Breast epithelium (tissue), 4 donors: ENCODE measurements at places on chromosomes 1 and 21.
A peak's percentile ranks its signal among the peaks of the same experiment; 100 is the strongest.

- H3K27me3 ChIP-seq = no peaks in the 10 kb centered on the region
- H3K27ac ChIP-seq = no peak overlapping the region
- no peak overlapping the region for H3K4me3 ChIP-seq
- no peak for DNase-seq
These were observed 53.9 kb downstream of the TENT5C start for GRCh38 chr1:117659550-117660270.

DNA sequence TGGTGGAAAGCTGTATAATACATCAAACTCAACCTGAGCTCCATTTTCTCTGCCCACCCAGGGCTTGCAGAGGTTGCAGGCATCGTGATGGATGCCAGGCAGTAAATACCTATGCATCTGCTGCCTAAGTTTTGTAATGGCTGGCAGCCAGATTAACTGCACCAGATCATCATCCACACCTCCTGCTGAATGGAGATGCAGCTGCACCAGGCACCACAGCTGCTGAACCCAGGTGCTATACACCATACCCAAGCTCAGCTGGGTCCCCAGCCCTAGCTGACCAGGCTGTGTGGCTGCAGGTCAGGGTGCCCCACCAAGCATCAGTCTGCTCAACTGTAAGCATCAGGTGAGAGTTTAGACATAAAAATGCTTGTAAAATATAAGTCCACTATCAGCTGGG lies 6.7 kb upstream of the SNAPIN start:
- no peak for DNase-seq
- H3K4me1 ChIP-seq = no peaks in the 10 kb centered on the region
- H3K27ac ChIP-seq = no peak overlapping the region
- no peak overlapping the region for H3K4me3 ChIP-seq
- no peaks in the 10 kb centered on the region for H3K27me3 ChIP-seq
- no peaks in the 10 kb centered on the region for H3K36me3 ChIP-seq

DNA sequence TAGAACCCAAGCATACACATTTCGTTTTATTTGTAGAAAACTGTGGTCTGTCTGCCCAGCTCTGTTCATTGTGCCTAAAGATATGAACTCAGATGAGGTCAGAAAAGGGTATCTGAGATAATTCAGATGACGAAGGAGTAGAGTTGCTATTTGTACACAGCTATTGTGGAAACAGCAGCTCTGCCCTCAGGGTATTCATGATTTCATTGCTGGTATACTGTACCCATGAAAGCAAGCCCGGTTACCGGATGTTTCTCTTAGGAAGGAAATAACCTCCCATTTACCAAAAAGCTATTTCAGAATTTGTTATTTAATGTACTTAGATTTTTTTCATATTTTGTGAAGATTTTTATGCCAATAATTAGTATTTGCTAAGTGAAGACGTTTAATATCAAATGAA lies 37.8 kb downstream of the SMAP2 start:
- H3K4me3 ChIP-seq = no peak overlapping the region
- H3K27me3 ChIP-seq = no peaks in the 10 kb centered on the region
- H3K4me1 ChIP-seq = no peaks in the 10 kb centered on the region
- no peak overlapping the region for H3K27ac ChIP-seq
- peaks cover 4% of the 10 kb centered on the region for H3K36me3 ChIP-seq
- no peak for DNase-seq

DNA sequence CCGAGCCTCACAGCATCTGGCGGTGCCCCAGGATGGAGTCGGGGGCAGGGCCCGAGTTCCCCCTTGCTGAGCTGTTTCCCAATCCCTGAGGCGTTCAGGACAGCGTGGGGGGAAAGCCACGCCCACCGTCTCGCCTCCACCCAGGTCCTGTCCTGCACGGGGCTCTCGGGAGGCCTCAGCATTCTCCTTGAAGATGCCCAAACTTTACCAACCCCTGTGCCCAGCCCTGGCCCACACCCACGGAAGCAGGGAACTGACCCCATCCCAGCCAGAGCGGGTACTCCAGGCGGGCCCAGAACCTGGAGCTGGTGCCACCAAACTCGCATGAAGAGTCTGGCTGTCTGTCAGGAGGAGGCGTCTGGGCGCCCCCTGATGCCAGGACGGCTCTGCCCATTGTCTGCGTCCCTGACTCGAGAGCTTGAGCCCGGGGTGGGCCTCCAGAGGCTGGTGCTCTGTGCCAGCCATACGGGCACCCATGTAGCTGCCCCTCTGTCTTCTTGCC lies 35.3 kb upstream of the POFUT2 start:
- peaks cover 5% of the 10 kb centered on the region for H3K27me3 ChIP-seq
- H3K36me3 ChIP-seq = no peaks in the 10 kb centered on the region
- DNase-seq = no peak
- H3K4me3 ChIP-seq = no peak overlapping the region

DNA sequence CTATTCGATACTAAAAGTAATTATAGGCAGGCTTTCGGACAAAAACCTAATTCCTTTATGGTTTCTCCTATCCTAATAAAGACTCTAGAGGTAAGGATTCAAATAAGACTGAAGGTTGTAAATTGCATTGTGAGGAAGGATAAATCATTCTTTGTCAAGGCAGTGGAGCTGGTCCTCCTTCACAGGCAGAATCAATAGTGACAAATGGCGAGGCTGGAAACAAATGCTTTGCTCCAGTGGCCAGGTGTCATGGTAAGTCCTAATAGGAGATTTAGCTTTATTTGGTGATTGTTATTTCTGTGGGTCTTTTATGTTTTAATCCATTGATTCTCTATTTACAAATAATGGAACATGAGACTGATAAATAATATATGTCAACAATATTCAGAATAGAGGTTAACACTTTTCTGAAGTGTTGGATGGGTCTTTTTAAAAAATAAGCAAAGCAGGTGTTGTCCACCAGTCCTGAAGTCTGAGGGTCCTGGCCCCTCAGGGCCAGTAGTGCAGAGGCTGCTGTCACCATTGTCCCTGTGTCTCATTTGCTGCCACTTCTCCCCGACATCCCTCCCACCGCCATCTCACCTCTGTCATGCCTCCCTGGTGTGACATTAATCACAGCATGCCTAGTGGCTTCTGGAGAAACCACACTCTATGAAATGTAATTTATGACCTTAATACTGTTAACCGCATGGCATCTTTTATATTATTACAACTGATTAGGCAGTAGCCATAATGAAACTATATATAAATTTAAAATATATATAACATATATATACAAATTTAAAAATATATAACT lies 120.9 kb upstream of the MAGI3 start:
- no peak for DNase-seq
- no peaks in the 10 kb centered on the region for H3K4me1 ChIP-seq
- H3K36me3 ChIP-seq = no peaks in the 10 kb centered on the region
- no peak overlapping the region for H3K4me3 ChIP-seq
- H3K27ac ChIP-seq = no peak overlapping the region
- no peaks in the 10 kb centered on the region for H3K27me3 ChIP-seq

DNA sequence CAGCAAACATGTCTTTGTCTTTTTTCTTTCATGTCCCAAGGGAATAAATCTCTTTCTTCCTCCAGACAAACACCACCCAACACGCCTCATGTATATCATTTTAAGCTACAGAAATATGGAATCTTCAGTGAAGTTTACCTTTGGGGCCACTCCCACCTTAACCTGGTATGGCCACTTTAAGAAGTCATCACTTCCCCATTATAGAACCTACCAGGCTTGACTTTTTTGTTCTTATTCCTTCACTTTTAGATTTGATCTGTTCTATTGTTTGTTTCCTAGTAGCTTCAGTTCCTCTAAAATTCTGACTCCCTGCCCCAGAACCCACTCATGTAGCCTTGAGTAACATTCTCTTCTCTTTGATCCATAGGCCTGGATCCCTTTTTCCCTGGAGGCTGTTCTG lies 226.3 kb downstream of the HLX start:
- no peak overlapping the region for H3K4me3 ChIP-seq
- DNase-seq = no peak
- no peak overlapping the region for H3K27ac ChIP-seq
- no peaks in the 10 kb centered on the region for H3K36me3 ChIP-seq
- no peaks in the 10 kb centered on the region for H3K4me1 ChIP-seq
- H3K27me3 ChIP-seq = no peaks in the 10 kb centered on the region

- DNase-seq = no peak
- H3K27ac ChIP-seq = no peak overlapping the region
- H3K4me1 ChIP-seq = no peaks in the 10 kb centered on the region
These were observed 3.8 kb upstream of the EPB41 start for GRCh38 chr1:28910379-28911115.

- no peak overlapping the region for H3K4me3 ChIP-seq
- DNase-seq = no peak
- H3K27ac ChIP-seq = no peak overlapping the region
- H3K36me3 ChIP-seq = no peaks in the 10 kb centered on the region
- no peaks in the 10 kb centered on the region for H3K4me1 ChIP-seq
These were observed 45.4 kb downstream of the CD58 start for GRCh38 chr1:116525440-116525839.

DNA sequence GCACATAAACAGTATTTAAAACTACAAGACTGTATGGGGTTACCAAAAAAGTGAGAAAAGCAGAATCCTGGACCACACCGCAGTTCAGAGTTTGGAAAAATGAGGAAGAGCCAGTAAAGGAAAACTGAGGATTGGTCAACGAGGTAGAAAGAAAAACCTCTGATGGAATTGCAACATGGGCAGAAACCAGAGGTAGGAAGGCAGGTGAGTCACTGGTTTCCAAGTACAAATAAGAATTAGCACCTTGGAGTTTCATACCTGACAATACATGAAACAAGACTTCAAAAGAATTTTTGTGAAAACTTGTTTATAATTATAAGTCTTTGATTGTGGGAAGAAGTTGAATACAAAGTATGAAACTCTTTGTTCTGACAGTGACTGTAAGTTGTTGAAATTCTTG lies 533.7 kb upstream of the DAB1 start:
- no peak overlapping the region for H3K4me3 ChIP-seq
- H3K36me3 ChIP-seq = no peaks in the 10 kb centered on the region
- DNase-seq = no peak
- no peaks in the 10 kb centered on the region for H3K27me3 ChIP-seq
- no peak overlapping the region for H3K27ac ChIP-seq

DNA sequence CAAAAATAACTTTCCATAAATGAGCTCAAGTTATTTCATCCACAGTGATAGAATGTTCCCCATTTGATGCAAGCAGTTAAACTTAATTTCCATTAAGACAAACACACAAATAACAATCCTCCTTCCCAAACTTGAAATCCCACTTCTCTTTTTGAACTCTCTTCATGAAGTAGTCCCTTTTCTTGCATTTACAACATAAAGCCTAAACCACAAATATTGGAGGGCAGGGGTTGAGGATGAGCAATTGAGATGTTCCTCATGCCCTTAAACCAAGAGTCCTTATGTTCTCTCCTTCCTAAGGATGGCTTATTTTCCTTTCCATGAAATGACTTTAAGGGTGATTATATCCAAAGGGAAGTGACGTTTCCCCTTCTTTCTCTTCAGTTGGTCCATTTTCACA lies 228.8 kb downstream of the DISC1 start:
- no peaks in the 10 kb centered on the region for H3K4me1 ChIP-seq
- no peaks in the 10 kb centered on the region for H3K27me3 ChIP-seq
- no peak overlapping the region for H3K27ac ChIP-seq
- no peak overlapping the region for H3K4me3 ChIP-seq

DNA sequence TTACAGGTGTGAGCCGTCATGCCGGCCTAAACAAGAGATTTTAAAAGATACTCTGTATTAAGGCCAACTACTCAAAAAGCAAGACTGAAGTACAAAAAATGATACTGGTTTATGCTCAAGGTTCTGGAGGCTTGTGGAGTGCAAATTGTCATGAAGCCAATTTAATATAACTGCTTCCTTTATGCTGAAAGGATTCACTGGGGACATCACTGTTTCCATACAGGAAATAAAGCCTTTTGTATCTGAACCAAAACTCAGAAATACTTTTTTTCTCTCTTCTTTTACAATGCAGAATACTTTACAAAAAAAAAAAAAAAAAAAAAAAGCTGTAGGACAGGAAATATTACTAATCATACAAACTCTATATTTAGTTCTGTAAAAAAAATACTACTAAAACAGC lies 55.5 kb upstream of the CNN3 start:
- H3K27ac ChIP-seq = peak overlapping the region; percentile 4
- H3K27me3 ChIP-seq = no peaks in the 10 kb centered on the region
- H3K36me3 ChIP-seq = no peaks in the 10 kb centered on the region
- DNase-seq = no peak
- H3K4me1 ChIP-seq = peaks cover 5% of the 10 kb centered on the region
- H3K4me3 ChIP-seq = no peak overlapping the region

DNA sequence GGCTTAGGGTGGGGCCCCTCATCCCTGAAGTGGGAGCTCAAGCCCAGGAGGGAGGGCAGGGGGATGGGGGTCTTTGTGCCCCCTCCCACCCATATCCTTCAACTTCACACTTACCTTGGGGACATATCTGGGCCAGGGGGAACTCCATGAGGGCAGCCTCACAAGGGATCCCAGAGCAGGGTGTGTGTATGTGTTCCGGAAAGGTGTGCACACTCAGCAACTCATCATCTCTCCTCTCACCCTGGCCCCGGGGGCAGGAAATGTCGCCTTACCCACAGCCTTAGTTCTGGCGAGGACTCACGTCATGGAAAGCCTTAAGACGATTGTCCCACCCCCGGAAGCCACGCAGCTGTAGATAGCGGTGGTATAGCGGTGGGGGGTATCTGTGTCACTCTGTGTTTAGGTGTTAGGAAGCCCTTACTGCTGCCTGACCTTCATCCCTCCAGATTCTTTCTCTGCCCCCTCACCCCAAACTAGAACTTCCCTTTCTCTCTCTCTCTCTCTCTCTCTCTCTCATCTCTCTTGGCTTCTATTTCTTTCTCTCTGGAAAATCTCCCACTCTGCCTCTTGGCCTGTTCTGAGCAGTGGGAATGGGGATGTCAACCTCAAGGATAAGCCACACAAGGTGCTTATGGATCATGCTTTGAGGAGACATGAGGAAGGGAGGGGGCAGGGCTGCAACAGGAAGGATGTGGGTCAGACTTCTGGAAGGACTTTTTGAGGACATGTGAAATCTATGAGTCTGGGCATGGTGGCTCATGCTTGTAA lies at the start of gene SH2D2A:
Gene SH2D2A, minus strand, starts transcription at position 288 of the 768 bp plus-strand sequence. Its CDS starts 140 bp downstream, at position 148.
- H3K4me3 ChIP-seq = no peak within 1 kb of the TSS
- peak within 1 kb of the TSS; percentile 88 for H3K27ac ChIP-seq
- H3K4me1 ChIP-seq = no peaks in the 10 kb centered on the region
- DNase-seq = no peak
- no peaks in the 10 kb centered on the region for H3K36me3 ChIP-seq

DNA sequence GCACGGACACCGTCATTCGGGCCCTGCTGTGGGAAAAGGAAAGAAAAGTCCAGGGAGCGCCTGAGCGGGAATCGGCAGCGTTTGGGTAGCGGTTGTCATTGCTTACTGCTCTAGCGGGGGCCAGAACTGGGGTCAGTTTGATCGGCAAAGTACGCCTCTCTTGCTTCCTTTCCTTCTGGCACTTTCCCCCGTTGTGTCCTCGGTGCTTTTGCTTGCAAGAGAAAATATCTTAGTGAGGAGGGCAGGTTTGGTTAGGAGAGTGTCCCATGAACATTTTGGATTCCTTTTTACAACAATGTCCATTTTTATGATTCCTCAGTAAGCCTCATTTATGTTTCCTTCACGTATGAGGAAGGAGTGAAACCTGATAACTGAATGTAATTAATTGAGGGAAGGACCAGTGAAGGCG lies 670 bp downstream of the ST3GAL3 start:
- peak overlapping the region; percentile 81 for H3K4me3 ChIP-seq
- DNase-seq = no peak
- no peaks in the 10 kb centered on the region for H3K27me3 ChIP-seq
- peak overlapping the region; percentile 80 for H3K27ac ChIP-seq

- H3K27ac ChIP-seq = no peak overlapping the region
- no peaks in the 10 kb centered on the region for H3K4me1 ChIP-seq
- H3K36me3 ChIP-seq = peaks cover 6% of the 10 kb centered on the region
- no peaks in the 10 kb centered on the region for H3K27me3 ChIP-seq
- H3K4me3 ChIP-seq = no peak overlapping the region
- DNase-seq = no peak
These were observed 10.6 kb downstream of the URB1 start for GRCh38 chr21:32382108-32382644.
